ENCODE measurements at places on chromosomes 11 and 22.
A peak's percentile ranks its signal among the peaks of the same experiment; 100 is the strongest.

- DNase-seq: peak; percentile 86
These were observed 61.1 kb downstream of the ST3GAL4 start for GRCh38 chr11:126416542-126417090.

DNA sequence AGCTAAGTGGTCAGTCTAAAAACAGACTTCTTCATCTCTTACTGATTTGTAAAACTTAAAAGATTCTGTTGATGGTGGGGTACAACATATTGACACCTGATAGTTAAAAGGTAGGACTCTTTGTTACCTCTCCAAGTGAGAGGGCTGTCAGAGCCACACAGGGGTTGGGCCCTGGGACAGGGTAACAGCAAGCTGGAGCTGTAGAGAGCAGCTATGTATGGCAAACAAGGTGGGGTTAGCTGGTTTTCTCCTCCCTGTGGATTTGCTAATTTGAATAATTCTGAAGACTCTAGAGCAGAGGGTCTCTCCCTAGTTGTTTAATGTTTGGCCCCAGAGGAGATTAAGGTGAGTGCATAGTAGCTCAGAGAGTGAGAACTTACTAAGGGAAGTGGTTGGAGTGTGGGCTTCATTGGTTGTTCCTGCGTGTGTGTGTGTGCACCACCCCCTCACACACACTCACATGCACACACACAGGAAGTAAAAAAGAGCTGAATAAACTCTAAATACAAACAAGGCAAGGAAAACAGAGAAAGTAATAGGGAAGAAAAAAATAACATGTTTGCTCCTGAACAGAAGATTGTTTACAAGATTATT, 9.2 kb upstream of the GAS2 start:
- DNase-seq: no peak

GRCh38 chr22:27493796-27494195, 307.8 kb downstream of the MN1 start:
- DNase-seq: no peak

- no peak for DNase-seq
These were observed 2.6 kb upstream of the ME3 start for GRCh38 chr11:86675017-86675416.

- DNase-seq: no peak
These were observed 3.0 kb downstream of the TMEM80 start for GRCh38 chr11:698493-699115.

DNA sequence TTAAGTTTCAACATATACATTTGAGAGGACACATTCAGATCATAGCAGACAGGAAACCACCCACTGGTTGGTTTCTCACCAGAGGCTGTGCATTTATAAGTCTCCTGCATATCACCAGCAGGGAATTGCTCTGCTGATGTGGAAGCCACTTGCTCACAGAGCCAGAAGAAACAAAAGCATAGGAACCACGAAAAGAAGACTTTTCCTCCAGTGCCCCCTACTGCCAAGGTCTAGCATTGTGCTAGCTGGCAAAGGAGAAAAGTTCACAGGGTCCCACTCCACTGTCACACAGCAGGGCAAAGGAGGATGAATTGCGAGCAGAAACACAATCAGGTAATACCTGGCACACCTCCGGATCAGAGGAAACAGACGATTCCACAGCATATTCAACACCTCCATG, 28.9 kb upstream of the ISX start:
- no peak for DNase-seq

DNA sequence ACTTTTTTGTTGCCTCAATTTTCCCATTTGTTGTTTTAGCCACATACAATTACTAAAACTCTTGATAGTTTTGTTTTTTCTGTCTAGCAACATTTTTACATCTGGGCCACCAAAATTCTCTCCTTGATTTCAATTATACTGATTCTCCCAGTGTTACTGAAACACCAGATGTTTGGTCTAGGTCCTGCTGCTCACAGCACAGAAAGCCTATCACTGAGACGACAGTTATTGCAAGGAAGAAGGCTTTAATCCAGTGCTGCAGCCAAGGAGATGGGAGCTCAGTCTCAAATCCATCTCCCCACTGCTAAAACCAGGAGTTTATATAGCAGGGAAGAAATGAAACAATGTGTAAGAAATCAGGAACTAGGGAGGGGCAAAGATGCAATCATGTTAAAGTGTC, 837.7 kb upstream of the CNTN5 start:
- no peak for DNase-seq

DNA sequence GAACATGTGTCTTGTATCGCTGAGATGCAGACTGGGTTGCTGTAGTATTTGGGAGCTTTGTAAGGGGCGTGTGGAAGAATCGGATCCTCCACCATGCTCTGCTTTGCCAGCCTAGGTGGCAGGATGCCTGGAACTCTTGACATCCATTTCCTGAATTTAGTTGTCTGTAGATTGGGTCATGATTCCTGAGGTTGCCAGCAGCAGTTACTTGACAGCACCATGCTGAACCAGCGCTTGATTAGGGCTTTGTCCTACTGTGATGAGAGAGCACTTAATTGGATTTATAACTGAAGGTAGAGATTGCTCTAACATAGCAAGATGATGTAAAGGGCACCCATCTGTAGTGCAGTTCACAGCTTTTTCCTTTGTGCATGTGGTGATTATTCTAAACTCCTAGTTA, 75.6 kb upstream of the HORMAD2 start:
- DNase-seq: no peak

DNA sequence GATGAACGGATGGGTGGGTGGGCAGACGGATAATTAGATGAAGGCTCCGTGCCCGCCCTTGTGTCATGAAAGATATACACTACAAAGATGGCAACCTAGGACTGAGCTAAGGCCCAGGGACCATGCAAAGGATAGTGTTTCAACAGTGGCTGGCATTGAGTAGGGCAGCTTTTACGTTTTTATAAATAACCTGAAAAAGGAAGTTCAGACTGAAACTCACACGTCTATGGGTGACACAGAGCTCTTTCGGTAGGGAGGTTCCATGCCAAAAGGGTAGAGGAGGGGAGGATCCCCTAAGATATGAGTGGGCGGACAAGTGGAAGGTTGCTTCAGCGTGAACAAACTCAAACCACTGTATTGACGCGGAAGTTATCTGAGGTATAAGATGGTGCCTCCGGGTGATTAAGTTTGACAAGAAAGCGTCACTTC, 90.5 kb downstream of the UBASH3B start:
- DNase-seq: no peak

GRCh38 chr11:12818333-12819015, 144.3 kb downstream of the TEAD1 start:
- no peak for DNase-seq

DNA sequence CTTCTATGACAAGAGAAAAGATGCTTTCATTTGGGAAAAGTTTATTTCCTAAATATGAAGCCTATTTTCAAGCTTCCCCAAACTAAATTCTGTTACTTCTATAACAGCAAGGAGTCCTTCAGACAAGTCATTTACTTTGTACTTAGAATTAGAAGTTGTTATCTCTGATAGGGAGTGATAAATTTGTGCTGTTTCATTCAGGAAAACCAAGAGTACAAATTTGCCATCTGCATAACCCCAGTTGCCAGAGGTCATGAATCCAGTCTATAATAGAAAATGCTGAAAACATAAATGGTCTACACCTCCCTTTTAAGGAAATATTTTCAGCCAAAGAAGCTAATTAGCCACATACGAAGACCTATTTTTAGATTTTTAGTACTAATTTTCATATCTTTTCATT, 61.3 kb downstream of the SBF2 start:
- no peak for DNase-seq

GRCh38 chr22:34427841-34428240, 507.6 kb upstream of the LARGE1 start:
- no peak for DNase-seq

DNA sequence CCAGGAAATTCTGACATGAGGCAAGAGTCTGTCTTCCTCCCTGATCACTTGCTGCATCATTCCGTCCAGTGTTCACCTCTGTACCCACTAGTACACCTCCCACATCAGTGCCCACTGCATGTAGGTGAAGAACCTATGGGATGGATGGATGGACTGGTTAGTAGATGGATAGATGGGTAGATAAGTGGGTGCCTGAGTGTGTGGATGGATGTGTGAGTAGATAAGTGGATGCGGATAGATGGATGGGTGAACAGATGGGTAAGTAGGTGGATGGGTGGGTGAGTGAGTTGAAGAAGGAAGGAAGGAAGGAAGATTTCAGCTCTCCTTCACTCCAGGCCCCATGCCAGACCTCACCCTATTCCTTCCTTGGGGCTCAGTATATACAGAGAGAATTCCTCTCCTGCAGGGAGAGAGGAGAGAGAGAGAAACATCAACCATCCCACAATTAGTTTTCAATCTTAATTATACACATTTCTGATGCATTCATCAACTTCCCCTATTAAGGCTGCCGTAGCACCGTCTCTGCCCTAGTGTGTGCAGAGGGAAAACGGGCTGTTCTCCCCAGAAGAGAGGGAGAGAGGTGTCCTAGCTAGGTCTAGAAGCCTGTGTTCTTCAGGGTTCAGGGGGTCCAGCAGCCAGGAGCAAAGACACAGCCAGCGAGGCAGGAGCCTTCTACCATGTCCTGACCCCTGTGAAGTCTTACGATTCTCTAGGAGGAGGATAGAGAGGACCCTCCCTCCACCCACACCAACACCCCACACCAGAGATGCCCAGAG, 125.3 kb downstream of the BUD13 start:
- no peak for DNase-seq

DNA sequence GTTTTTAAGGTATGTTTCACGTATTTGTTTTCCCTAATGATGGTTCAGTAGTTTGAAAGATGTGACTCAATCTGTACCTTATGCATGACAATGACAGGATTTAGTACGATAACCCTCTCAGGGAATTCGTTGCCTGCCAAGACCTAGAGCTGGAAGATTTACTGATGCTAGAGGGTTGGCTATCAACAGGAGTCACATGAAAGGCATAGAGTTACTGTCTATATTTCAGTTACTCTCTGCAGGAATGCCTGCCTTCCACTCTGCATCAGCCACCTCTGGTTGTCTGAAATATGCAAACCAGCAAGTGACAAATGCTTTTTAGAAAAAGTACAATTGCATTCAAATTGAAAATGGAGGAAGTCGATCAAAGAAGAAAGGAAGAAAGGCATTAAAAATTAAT, 276.3 kb upstream of the RAG2 start:
- DNase-seq: no peak

DNA sequence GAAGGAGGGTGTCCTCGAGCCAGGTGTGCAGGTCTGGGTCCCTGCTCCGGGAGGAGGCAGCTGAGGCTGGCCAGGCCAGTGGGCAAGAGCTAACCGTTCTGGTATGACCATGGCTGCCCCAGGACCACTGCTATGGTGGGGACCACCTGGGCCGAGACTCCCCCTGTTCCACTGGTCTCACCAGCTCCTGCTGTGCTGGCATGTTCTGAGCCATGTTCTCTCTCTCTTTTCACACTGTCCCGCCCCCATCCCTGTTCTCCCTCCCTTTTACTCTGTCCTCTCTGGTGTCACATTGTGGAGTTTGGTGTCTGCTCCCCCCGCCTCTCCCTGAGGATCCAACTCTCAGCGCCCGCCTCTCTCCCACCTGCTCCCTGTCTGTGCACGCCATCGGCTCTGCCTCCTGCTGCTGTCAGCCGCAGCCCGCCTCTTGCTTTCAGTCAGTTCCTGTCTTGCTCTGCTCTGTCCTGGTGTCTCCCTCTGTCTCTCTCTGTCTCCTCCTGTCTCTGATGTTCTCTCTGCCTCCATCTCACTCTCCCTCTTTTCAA, 66.4 kb downstream of the LRRC32 start:
- DNase-seq: peak; percentile 27

DNA sequence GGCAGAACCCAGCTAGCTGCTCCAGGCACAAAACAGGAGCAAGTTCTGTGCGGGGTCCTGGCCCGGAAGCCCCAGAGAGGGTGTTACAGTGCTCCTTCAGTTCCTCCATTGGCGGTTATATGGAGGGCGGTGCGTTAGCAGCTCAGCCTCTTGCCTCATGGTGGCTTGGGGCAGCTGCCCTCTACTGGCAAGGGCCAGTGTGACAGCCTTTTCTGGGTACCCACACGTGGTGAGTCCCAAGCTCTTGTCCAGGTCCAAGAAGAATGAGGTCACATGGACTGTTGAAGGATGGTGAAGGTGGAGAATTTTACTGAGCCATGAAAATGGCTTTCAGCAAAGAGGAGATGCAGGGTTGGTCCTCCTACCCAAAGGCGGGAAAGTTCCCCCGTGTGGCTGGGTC, 100.5 kb downstream of the WT1 start:
- DNase-seq: no peak

GRCh38 chr11:10502770-10503169, 38.2 kb downstream of the RNF141 start:
- DNase-seq: no peak

DNA sequence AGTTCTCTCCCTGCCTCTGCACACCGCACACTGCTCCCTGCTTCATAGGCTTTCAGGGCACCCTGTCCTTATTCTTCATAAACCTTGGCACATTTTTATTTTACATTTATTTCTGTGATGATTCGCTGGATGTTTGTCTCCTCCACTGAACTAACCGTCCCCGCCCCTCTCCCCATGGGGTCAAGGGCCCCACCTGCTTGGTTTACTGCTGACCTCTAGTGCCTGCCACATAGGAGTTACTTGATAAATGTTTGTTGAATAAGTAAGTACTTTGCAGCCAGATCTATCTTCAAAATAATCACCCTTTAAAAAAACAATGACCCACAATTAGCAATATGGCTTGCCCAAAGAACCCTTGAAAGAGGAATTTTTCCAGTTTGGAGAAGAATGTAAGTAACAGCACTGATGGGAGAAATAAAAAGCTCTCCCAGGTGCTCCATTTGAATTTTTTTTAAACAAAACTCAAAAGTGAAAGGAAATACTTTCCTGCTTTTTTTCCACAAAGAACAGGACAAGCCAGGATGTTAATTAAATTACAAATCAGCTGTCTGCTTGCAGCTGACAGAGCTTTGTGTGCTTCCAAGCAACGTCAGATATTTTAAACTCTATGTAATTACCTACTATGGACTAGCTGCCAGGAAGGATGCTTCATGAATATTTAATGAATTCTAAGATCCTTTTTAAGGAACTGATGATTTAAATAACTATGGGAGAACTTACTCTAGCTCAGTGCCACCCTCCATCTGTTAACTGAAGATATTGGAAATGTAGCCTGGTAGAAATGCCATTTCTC, 1083.6 kb downstream of the DLG2 start:
- DNase-seq: no peak

DNA sequence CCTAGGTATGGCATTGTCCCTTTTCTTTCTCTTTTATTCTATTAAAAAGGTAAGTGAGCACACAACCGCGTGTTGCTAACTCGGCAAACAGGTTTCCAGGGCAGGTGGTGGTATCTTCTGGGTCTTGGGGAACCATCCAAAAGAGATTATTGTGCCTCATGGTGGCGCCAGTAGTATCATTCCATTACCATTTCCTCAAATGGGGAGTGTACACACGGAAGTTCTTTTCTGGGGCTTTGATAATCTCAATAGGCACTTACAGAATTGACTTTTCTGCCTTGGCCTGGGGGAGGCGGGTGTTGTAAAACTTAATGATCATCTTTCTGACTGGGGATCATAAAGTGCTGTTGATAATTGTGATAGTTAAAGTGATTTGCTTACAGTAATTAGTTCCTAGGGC, 234.1 kb downstream of the KIRREL3 start:
- no peak for DNase-seq

All from occipital lobe (tissue), 3 donors.